ENCODE measurements at places on chromosomes 2 and 18.
A peak's percentile ranks its signal among the peaks of the same experiment; 100 is the strongest.

GRCh38 chr2:123738643-123739042 is 286.4 kb upstream of the CNTNAP5 start:
- DNase-seq = no peak

- DNase-seq = no peak
Measured at GRCh38 chr2:37836711-37837110, 88.4 kb upstream of the RMDN2 start.

DNA sequence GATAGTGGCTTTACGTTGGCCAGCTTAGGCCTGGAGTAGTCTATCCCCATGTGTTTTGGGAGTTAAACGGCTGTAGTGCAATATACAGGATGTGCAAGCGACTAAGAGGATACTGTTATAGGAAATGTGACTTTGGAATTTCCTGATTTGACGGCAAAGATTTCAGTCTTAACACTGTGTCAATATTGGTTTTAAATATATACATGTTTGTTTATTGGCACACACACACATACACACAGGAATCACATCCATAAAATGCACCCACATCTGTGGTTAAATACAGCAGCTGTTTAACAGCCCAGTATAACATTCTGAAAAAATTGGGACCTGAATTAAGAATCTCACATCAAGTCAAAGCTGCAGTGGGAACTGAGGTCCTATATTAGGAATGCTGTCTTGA is 347.1 kb downstream of the TXNL1 start:
- DNase-seq = no peak

DNA sequence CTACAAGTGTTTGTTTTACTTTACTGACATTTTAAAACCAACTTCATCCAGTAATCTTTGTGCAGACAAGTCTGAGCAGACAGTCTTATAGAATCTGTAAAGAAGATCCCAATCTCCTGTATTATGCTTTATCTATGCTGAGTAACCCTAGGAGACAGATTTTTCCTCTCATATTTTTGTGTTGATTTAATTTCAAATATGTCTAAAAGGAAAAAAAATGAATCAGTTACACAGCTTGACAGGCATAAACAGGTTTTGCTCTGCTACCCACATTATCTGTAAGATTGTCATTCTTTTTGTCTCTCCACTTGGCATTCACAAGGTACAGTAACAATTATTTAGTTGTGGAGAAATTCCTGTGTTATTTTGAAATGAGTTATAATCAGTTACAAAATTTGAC is 415.0 kb downstream of the NYAP2 start:
- no peak for DNase-seq

GRCh38 chr2:199989822-199990221 is 34.4 kb downstream of the MAIP1 start:
- no peak for DNase-seq

DNA sequence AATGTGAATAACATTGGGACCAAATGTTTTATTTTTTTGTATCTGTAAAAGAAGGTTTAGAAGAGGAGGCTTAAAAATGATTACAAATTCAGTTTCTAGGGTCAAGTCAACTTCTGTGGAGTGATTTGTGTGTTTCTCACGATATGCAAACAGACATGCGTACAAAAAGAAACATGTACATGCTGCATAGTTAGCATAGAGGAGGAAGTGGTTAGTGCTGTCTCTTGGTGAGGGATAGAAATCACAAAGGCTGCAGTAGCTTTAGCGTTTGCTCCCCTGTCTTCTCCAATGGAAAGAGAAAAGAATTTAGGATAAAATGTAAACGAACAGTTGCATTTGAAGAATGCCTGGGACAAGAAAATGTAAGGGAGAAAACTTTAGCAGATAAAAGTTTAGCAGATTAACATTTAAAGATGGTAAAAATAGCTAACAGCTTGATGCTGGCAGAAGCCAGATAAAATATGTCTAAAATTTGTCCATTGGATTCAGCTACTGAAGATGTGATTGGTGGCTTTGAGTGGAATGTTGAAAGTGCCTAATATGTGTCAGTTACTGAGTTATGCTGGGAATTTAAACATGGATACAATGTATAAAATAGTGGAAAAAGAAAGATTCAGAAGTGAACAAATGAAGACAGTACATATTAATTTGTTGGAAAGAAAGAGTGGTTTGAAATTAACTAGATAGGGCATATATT is 44.9 kb downstream of the MALT1 start:
- peak; percentile 51 for DNase-seq

GRCh38 chr2:212073360-212073759 is 465.2 kb downstream of the ERBB4 start:
- no peak for DNase-seq

GRCh38 chr2:43238813-43239212 is 12.4 kb upstream of the ZFP36L2 start:
- DNase-seq = no peak

DNA sequence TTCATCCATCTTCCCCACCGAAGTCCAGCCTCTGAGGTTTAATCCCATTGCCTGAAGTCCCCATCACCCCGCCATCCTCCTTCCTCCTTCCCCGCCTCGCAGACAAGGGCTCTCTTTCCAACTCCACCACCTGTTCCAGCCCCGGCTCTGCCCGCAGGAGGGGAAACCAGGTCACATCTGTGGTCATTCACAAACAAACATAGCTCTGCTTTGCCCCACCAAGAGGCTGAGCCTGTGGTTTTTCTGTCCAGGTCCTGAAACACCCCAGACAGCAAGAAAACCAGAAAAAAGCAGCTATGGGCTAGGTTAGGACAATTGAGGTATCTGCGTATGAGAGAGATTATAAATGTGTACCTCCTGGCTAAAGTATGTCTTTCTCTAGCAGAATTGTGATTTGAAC is 144.7 kb downstream of the GLI2 start:
- DNase-seq = no peak

- no peak for DNase-seq
Measured at GRCh38 chr2:155517362-155517761, 815.2 kb downstream of the NR4A2 start.

DNA sequence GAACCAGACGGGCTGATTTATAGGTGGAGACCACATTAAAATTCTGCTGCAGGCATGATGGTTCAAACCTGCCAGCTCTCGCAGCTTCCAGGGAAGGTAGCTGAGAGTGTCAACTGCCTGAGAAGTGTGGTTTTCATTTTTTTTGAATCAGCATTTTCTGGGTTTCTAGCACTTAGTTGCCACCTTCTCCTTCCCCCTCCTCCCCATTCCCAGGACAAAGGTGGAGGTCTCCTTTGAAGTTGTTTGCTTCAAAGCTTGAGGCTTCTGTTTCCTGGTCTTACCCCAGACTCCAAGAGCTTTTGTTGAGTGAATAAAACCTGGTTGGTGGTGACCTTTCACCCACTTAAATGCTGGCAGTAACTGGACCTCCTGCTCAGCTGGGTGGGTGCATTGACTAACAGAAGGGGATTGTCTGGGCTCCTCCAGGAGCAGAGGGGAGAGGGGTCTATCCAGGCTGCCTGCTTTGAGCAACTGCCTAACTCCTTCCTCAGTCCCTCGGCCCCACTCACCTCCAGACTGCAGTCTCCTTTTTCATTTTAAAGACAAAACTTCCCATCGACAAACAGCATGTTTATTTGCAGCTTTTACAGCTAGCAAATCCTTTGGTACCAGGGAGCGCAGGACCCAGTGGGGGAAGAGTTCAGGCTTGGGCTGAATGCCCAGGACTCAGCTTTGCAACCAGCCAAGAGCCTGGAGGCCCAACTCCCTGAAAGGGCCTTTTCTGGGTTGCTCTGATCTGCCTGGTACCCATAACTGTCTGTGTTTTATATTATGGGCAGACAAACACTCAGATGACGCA is 3.5 kb downstream of the RHOB start:
- no peak for DNase-seq

DNA sequence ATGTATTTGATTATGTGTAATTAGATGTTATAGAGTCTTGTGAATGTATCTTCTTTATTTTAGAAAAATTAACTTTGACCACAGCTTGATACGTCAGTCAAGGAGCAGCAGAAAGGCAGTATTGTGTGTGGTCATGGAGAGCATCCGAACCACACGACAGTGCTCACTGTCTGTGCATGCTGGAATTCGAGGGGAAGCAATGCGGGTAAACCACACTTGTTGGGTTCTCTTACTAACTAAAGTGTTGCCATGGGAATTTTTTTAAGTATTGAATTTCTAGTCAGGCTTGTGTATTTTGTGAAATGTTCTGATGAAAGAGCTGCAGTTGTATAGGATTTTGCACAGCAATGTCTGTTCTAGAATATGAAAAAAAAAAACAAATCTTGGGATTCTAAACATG is 4.8 kb downstream of the PJVK start:
- no peak for DNase-seq

- no peak for DNase-seq
Measured at GRCh38 chr2:133326652-133327397, 241.4 kb downstream of the NCKAP5 start.

GRCh38 chr2:200042102-200042735 is 86.8 kb downstream of the MAIP1 start:
- DNase-seq = no peak

GRCh38 chr2:58237741-58238140 is 3.4 kb downstream of the FANCL start:
- no peak for DNase-seq

- peak; percentile 84 for DNase-seq
Measured at GRCh38 chr2:181466661-181467576, 9.7 kb downstream of the ITGA4 start.

DNA sequence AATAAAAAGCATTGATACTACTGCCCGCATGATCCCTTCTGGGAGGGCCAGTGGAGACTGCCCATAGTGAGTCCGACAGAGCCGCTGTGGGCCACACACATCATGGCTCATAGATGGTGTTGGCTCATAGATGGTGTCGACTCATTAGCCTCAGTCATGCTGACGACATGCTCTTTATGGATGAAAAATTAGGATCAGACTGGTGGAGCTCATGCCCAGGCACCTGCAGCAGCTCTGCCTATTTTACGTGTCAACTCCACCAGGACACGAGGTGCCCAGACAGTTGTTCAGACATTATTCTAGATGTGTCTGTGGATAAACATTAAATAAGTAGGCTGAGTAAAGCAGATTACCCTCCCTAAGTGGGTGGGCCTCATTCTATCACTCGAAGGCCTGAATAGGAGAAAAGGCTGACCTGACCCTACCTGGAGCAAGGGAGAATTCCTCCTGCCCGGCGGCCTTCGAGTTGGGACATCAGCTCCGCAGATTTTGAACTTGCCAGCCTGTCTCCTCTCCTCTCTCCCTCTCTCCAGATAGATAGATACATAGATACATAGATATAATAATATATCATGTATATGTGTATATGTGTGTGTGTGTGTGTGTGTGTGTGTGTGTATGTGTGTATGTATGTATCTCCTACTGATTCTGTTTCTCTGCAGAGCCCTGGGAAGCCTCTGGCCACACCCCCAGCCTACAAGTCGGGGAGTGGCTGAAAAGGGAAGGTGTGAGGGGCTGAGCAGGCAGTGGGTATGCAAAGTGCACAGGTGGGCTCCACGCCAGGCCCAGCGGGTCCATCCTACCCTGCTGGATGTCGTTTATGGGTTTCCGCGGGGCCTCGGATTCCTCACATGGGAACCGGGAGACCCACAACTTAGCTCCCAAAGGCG is 13.6 kb upstream of the TEX51 start:
- DNase-seq = no peak

DNA sequence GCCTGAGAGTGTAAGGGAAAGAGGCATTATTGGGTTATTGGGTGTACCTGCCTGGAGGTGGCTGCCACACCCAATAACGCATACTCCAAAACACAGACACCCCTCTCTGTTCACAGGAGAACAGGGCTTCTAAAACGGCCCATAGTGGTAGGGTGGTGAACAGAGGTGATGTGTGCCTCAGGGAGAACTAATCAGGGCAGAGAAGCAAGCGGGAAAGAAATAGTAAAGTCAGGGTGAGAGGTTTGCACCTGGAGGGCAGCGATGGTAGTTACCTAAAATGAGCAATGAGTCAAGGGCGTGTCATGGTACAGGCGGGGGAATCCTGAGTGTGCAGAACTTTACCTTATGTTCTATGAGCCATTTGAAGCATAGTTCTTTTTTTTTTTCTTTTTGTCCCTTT is 21.6 kb upstream of the VPS4B start:
- DNase-seq = no peak

DNA sequence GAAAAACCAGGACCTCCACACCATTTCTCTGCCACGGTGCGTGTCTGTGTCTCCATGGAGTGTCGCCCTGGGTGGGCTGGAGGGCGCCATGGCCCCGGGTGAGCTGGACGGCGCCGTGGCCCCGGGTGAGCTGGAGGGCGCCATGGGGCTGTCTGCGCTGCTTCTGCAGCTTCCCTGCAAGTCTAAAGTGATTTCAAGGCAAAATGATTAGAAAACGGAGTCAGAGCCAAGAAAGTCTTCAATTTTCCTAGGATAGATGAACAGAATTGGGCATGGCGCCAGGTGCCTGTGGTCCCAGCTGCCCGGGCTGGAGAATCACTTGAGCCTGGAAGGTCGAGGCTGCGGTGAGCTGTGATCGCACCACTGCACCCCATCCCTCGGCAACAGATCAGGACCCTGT is 27.7 kb upstream of the NFATC1 start:
- DNase-seq = no peak

GRCh38 chr2:61759718-61760117 is 94.1 kb downstream of the FAM161A start:
- DNase-seq = no peak

Measured in CD4-positive, alpha-beta T cell treated with Interleukin-10 for 1 hour (primary cell).